ENCODE measurements at places on chromosomes 2 and 18.

- DNase-seq: peak; percentile 98
Observed at GRCh38 chr2:30293303-30293921, 62.1 kb downstream of the LBH start.

- DNase-seq: peak; percentile 59
Observed at GRCh38 chr2:84830095-84830494, 50.8 kb downstream of the TRABD2A start.

GRCh38 chr2:108894766-108895165 is 94.3 kb downstream of the EDAR start:
- no peak for DNase-seq

- no peak for DNase-seq
Observed at GRCh38 chr2:127155947-127156346, 49.0 kb upstream of the BIN1 start.

GRCh38 chr2:147177071-147177857 is 667.6 kb upstream of the ACVR2A start:
- DNase-seq: no peak

DNA sequence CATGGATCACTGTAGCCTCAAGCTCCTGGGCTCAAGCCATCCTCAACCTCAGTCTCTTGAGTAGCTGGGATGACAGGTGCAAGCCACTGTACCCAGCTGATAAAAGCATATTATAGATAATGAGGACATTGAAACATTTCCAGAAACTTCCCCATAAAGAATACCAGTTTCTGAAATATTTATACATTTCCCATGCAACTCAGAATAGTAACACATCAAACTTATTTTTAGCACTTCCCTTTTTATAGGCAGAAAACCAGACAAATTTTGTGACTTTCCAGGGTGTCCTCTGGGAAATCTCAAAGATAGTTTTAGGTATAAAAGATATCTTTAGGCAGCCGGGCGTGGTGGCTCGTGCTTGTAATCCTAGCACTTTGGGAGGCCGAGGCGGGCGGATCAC is 25.1 kb upstream of the DPYSL5 start:
- no peak for DNase-seq

DNA sequence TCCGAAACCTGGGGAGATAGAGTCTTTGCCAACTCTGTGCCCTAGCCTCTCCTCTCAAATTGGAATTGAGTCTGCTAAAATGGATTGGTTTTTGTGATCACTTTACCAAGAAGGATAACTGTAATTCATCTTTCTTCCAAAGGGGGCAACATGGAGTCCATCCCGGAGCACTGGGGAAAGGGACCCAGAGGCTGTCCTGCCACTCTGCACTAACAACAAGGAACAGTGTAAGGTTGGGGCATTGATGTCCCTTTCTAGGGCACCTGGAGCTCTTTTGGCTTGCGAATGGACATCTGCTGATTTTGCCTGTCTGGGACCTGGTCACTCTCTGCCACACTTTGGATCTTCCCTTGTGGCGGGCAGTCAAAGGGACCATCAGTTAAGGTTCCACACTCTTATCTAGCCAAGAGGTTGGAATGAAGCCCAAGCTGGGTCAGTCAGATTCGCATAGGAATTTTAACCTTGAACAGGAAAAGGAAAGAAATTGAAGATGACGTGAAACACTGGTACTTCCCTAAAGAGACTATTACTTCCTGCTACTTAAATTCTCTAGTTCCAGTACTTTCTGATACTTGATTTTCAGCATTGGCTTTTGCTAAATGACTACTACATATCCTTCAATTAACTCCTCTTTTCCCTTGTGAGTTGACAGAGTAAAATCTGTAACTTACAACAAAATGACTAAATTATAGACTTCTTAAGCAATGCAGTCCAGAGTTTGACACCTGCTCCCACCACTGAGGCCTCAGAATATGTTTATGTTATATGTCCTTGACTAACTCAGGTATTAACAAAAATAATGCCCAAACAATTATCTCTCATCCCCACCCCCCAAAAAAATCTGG is 64.7 kb upstream of the KLF7 start:
- no peak for DNase-seq

DNA sequence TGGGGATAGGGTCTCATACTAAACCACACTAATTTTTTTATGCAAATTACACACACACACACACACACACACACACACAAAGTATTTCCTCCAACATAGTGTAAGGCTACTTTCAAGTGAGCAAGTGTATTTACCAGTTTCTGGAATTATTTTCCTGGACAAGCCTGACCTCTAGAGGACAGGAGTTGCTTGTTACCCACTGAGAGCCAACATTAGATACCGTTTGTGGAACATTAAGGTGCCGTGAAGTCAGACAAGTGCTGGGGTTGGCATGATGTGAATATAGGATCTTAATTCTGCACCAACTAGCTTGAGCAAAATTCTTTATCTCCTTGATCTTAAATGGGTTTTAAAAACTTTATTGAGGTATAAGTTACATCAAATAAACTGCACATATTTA is 39.3 kb upstream of the SERPINB2 start:
- DNase-seq: peak; percentile 19

GRCh38 chr18:79560042-79560860 is 119.4 kb upstream of the CTDP1 start:
- DNase-seq: peak; percentile 43

DNA sequence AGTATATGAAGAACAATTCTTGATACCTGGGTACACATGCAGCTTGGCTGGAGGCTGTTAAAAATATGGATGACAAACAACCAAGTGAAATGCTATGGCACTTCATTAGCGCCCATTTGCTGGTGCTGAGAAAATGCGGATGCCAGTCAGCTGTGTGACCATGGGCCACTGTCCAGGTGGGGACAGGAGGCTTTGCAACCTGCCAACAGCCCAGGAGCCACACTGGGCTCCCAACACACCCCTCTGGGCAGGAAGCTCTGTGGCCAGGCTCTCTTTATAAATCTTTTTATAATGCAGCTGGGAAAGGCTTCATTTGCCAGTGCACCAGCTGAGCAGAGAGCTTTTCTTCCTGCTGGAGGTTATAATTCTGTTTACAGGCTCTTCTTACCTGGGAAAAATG is 19.9 kb downstream of the RNF144A start:
- DNase-seq: no peak

DNA sequence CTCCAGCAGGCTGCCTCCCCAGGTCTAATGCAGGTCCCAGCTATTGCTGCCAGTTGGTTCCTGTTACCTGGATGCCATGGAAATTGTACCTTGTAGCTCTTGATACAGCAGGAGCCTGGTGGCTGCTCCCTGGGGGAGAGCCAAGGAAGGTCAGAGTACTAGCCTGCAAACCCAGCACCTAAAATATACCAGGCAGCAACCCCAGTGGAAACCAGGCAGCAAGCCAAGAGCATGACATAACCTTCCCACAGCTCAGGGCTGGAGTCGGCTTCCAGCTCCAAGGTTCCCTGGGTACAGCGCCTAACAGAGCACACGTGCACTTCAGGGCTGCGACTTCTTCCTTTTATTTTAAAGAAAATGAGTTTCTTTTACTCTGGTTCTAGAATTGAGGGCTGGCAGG is 30.3 kb downstream of the TNP1 start:
- DNase-seq: no peak

GRCh38 chr2:231708773-231709635 is 679 bp downstream of the PTMA start:
- DNase-seq: peak; percentile 68

GRCh38 chr2:123688231-123688940 is 336.7 kb upstream of the CNTNAP5 start:
- no peak for DNase-seq

- DNase-seq: no peak
Observed at GRCh38 chr2:203586206-203586605, 51.1 kb upstream of the RAPH1 start.

DNA sequence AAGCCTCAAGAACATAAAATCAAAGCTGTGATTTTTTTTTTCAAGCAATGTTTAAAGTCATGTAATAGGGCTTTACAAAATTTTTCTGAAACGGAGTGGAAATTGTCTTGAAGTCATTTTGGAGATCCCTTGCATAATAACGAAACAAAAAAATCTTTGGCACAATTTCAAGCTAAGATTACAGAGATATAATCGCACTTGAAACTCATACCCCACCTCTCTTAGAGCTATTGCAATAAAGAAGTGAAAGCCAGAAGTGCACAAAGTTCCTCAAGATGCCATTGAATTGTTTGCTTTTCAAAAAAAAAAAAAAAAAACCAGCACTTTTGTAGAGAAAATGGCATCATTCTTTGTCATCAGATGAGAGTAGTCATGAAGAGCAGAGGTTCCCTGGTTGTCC is 152.3 kb downstream of the PAX3 start:
- no peak for DNase-seq

GRCh38 chr2:58221909-58222308 is 19.2 kb downstream of the FANCL start:
- DNase-seq: no peak

DNA sequence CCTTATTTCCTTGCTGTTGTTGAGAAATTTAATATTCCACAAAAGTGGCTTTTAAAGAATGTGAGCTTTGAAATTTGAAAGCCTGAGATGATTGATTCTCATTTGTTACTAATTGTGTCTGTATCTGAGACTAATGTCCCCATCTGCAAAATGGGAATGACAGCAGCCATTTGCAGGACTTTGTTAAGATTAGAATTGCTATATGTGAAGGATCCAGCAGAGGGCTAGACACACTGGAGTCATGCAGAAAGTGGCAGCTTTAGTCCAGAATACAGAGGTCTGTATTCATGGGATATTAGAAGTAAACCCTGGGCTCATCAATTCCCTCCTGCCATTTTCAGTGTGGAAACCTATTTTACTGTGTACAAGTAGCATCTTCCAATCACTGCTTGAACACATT is 296.5 kb upstream of the GYPC start:
- DNase-seq: no peak

DNA sequence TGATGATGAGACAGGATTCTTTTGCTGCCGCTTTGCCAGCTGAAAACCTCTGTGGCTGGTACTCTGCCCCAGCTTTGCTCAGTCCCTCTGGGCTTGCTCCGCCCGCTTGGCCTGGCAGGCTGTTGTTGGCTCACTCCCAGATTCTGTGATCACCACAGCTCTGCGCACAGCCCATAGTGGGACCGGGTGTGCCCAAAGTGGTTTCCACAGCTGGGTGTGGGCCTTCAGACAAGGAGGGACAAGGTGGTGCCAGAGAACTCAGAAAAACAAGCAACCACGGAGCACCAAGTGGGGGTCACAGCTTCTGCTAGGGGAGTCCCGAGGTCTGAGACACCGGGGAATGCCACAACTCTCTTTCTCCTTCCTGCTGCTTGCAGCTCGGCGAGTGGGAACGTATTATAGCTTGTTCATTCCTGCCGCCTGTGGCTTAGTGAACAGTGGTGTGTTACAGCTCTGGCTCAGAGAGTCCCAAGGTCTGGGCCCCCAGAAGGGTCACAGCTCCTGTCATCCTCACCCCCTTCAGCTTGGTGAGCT is 9.2 kb upstream of the KYNU start:
- DNase-seq: peak; percentile 44

DNA sequence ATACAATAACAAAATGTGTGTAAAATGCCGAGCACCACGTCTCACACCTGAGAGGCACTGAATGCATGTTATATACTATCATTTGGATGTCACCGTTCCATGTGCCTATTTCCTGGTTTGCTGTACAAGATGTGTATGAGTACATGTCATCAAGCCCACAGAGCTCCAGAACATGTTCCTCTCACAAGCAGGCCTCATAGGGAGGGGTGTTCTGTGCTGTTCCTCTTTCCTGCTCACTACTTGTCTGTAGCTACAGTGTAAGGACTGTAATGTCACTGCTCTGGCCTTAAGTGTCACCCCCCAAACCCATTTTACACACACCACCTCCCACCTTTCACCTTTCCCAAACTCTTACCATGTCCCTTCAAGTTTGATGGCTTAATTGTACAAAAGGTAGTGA is 1.8 kb downstream of the AFF3 start:
- no peak for DNase-seq

DNA sequence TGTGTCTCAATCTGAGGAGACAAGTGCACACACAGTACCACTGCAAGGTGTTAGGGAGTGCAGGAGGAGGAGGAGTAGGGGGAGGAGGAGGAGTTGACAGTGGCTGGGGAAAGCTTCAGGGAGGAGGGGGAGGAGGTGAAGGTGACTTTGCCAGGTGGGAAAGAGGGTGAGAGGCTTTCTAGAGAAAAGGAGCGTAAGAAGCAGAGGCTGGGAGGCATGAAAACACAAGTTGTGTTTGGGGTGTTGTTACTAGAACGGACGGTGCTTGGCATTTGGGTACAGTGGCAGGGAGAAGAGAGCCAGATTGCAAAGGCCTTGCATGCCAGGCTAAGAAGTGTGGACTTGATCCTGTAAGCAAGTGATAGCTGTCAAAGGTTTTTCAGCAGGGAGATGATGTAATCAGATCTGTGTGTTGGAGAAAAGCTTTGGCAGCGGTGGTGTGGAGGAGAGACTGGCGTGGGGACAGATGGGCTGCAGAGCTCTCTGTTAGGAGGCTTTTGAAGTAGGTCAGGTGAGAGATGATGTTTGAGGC is 16.2 kb downstream of the TANC1 start:
- DNase-seq: no peak

DNA sequence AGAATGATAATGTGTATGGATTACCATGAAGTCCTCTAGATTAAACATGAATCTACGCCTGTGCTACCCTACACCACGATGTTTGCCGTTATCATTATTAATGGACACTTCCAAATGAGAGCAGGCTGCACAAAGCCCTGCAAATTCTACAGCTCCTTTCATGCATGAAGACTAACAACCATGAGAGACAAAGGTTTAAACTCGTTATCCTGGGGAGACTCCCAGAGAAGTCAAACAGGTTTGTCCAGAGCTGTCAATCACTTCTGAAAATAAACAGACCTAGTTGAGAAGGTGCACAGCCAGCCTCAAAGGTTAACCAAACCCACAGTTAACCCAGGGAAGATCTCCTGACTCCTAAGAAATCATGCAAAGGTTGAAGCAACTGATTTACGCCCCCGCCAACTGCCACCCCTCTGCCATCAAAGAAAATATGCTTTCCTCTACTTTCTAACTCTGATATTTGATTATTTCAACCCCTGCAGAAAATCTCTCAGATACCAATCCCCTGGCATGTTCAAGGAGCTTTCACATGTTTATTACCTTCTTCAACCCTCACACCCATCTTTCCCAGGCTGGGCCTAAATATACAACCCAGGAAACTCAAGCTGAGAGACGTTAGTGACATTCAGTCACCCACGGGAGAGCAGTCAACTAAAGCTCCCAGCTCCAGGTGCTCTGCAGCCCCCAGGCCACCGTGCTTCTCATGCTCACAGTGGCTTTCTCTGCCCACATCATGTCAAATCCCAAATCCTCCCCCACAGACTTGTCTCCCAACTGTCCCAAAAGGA is 35.9 kb downstream of the MYO5B start:
- DNase-seq: no peak

DNA sequence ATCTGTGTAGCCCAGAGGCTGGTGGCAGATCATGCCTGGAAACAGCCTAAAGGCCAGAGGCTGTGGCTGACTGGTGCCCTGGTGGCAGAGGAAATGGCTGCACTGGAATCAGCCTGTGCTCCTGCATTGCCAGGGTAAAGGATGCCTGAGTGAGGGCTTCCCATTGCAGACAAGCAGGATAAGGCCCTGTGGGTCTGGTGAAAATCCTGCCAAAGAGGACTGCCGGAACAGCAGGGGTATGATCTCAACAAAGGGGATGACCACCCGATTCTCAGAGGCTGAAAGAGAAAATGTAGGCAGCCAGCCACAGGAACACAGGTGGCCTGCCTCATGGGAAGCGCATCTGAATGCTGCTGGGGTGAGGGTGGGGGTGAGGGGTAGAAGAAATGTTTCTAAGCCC is 48.2 kb downstream of the FBXO48 start:
- DNase-seq: no peak

GRCh38 chr18:48713309-48713708 is 174.5 kb downstream of the CTIF start:
- no peak for DNase-seq

GRCh38 chr2:233400961-233401360 is 46.7 kb downstream of the DGKD start:
- no peak for DNase-seq

- no peak for DNase-seq
Observed at GRCh38 chr2:80748592-80748991, 444.0 kb upstream of the LRRTM1 start.
